ENCODE measurements at places on chromosomes 1 and 21.

DNA sequence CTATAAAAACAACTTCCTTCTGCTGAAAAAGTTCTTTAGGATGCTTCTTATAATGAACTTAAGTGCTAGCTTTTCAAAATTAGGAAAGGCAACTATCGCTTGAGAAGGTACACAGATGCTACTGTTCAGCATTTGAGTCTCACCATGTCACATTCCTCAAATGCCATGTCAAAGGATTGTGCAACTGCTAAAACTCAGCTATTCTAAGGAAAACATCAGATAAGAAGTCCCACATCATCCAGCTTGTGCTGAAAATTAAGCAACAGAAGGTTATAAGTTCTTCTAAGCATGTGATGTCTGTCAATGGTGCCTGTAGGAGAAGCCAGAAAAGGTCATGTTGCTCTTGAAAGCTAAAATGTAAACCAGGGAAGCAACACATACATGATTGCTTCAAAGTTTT is 36.5 kb downstream of the MCOLN2 start:
- DNase-seq: no peak

- no peak for DNase-seq
Measured at GRCh38 chr21:26465916-26466315, 107.2 kb downstream of the CYYR1 start.

DNA sequence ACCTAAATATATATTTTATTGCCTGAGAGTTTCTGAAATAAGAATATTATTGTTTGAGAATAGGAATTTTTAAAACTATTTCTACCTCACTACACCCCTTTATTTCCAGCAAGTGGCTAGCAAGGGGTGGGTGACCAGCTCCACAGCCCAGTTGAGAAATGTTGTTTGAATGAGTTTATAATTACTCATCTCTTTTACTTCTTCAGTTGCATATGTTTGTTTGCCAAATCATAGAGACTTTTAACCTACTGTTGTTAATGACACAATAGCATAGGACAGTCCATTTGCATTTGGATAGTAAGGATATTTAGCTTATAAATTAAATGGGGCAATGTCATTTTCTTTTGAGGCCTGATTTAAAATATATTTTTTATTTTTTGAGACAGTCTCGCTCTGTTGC is 127.8 kb downstream of the NRDC start:
- no peak for DNase-seq

DNA sequence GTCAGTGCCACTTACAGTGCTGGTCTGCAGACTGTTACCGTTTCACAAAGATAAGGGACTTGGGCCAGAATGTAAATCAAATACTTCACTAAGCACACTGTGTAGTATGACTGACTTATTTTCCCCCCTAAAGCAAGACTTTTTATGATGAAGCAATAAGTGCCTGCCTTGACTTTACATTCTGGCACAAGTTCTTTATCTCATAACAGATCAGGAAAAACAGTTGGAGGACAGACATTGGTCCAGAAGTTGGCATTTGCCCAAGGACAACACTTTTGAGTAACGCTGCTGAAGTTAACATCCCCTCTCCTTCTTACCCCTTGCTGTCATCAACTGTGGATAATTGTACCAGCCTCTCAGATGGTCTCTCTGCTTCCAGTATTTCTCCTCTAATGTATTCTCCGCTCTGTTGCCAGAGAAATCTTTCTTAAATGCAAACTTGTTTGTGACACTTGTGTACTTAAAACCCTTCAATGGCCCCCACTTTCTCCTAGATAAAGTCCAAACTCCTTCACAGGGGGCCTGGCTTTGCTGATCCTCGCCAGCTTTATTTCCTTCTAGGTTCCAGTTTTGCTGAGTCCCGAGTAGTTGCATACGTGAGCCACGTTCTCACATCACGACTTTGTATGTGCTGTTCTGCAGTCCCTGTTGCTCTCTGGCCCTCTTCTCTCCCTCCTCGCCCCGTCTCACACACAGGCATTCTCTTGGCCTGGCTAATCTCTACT is 45.7 kb downstream of the S1PR1 start:
- DNase-seq: no peak

DNA sequence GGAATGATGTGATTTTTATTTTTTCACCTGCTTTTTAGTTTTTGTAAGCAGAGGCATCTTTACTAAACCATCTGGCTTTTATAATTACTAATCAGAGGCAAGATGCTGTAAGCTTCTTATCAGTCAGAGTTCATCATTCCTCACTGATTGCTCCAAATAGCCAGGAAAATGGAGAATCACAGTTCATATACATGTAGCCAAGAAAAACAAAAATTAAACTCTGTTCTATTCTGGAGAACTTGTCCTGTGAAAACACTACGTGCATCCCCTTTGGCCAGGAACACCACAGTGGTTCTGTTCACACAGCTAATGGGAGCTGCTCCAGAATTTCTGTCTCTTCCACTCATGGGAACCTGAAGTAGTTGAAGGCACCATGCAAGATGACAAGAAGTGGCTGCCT is 725.5 kb upstream of the CHRM3 start:
- no peak for DNase-seq

GRCh38 chr1:188140958-188141357 is 1312.2 kb downstream of the PLA2G4A start:
- DNase-seq: no peak

- DNase-seq: no peak
Measured at GRCh38 chr1:243712242-243712641, 137.8 kb downstream of the AKT3 start.

- no peak for DNase-seq
Measured at GRCh38 chr1:34292472-34292871, 115.8 kb downstream of the C1orf94 start.

- DNase-seq: no peak
Measured at GRCh38 chr21:43811262-43812105, 22.1 kb downstream of the RRP1 start.

DNA sequence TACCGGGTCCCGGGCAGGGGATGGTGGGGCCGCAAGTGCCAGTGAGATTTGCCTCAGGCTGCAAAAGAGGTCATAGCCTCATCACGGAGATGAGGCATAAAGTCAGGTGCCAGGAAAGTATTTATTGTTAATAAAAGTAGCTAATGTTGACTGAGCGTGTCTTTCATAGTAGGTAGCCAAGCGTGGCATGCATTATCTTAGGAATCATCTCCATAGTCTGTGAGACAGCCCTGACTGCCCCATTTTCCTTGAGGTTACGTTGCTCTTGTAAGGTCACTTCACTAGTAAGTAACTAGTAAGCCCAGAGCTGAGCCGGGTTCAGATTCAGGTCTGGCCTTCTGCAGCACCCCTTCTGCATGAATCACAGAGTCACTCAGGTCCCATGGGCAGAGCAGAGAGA is 174.2 kb downstream of the CAMTA1 start:
- no peak for DNase-seq

DNA sequence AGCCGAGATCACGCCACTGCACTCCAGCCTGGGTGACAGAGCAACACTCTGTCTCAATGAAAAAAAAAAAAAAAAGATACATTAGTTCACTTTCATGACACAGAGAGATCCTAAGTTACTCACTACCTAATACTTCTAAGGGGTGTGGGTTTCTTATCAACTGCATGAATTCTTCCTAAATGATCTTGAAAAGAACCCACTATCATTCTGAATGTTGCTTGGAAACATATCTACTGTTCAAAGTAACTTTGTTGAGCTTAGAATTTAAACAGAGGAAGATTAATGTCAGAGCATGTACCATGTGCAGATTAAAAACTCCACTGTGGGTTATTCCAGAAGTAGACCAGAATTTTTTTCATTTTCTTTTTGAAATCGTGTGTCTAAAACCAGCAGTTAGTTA is 241.5 kb downstream of the LTN1 start:
- DNase-seq: no peak

DNA sequence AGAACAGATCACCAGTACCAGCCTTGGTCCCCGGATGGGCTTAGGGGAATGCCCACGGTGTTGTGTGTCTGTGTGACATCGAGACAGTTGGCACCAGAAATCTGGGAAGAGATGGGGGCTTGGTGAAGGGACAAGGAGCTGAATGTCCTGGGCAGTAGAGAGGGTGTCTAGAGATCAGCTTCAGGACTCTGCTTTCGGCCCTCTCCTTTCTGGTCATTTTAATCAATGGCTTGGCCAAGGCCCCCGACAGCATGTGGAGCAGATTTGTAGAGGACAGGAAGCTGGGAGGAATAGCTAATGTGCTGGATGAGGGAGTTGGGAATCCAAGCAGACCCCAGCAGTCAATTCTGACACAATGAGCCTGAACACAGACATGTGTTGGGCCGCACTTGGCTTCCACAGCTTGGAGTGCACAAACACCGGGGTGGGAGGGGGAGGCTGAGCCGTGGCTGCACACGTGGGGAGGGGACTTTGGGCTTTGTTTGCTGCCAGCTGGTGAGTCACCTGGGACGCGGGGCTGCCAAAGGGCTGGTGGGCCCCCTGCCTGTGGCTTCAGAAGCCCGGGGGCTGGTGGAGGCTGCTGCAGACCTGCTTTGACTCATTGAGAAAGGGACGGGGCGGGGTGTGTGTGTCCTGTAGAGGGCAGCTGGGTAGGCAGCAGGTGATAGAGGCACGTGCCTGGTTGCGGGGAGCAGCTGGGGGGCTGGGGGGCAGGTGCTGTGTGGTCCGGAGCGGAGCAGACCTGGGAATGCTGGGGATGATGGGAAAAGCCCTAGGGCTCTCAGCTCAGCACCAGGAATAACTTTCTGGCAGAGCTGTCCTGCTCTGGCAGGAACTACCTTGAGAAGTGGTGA is 20.9 kb downstream of the SLC1A7 start:
- DNase-seq: no peak

GRCh38 chr1:201041011-201041410 is 17.5 kb upstream of the KIF21B start:
- no peak for DNase-seq

DNA sequence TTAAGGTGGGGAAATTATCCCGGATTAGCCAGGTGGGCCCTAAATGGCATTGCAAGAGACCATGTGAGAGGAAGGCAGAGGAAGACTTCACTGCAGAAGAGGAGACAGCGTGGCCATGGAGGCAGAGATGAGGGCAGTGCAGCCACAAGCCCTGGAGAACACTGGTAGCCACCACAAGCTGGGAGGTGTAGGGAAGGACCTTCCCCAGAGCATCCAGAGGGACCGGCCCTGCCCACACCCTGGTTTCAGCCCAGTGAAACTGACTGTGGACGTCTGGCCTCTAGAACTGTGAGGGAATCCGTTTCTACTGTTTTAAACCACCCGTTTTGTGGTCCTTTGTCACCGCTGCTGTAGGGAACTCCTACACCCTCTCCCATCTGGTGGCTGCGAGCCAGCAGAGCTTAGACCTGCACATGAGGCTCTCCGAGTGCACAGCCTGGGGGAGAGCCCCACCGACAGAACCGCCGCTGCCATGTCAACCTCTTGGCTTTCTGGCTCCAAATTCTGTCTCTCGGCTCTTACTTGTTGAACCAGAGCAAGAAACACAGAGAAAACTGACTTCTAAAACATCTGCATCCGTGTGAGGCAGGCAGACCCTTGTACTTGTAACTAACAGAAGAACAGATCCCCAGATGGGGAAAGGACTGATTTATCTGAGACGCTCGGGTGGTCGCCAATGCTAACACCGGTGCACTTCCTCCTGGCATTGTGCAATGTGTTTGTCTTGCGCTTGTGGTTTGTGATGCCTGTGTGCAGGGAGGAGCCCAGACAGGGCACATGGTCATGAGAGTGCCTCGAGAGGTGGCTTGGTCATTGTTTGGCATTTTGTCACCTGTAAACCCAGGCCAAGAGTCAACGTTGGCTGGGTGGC is 90.8 kb upstream of the TMPRSS2 start:
- no peak for DNase-seq

DNA sequence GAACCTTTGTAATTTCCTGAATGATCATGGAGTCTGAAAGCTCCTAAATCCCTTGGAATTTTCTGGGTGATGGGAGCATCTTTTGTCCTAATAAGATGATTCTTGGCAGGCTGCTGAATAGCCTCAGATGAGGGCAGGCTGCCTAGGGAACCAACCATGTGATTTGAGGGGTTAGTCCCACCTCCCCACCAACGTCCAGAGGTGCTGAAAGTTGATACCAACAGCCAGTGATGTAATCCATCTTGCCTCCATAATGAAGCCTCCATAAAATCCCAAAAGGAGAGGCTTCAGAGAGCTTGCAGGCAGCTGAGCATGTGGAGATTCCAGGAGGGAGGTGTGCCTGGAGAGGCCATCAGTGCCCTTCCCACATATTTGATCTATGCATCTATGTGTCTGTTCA is 43.7 kb downstream of the GTF2B start:
- DNase-seq: no peak

DNA sequence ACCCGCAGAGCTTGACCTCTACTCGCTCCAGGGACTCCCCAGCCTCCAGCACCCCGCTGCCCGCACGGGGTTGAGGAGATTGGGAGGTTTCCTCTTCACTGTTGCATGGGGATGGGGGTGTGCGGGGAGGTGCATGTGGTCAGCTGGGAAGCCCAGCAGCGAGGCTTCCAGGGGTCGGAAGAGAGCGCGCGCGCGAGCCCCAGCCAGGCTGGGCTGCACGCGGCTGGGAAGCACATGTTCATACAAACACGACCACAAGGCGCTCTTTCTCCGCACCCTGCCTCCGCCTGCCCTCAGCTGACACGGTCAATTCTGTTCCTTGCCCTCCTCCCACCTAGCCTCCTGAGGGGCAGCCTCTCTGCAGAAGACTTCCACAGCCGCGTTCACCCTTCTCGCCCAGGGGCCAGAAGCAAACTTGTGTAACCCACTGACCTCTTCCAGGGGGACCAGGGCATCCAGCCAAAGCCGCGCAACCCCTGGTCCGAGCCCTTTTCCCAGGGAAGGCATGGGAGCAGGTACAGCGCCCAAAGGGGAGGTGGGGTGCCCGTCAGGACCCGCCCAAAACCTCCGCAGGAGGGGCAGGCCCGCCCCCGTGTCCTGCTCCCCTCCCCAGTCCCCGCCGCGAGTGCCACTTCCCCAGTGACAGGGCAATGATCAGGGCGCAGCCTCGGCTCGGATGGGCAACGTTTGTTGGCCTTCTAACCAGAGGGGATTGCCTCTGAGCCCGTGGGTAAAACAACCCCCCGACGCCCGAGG is 1.3 kb downstream of the COL24A1 start:
- no peak for DNase-seq

DNA sequence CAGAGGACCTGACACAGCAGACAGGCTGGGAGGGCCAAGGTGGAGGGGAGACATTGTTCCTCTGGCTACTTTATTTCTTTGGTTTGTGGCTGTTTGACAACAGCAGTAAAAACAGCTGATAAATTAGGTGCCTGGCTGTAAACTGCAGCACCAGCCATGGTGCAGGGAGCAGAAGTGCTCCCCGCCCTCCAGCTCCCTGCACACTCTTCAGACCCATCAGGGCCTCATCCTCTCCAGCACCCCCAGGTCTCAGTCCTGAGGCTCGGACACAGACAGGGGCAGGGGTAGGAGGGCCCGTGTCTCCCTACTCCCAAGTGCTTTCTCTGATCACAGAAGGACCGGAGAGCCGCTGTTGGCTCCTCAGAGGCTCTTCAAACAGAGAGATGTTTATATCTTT is 17.7 kb upstream of the LRRN2 start:
- no peak for DNase-seq

Measured in stimulated activated CD4-positive, alpha-beta T cell treated with anti-CD3 and anti-CD28 coated beads, Interleukin-2, amount 100 ng/mL, for 24 hours (primary cell).